IMR-90 (cell line): ENCODE measurements at places on chromosomes 1 and 21. TPM values are rescaled to one million over a fixed set of nuclear protein-coding genes. Genes with fewer than 3 reads are reported as not detected.

The TRABD2B gene
- total RNA-seq: not detected in 2 replicates

The LCE1B gene
- not detected in 2 replicates for total RNA-seq

DNA sequence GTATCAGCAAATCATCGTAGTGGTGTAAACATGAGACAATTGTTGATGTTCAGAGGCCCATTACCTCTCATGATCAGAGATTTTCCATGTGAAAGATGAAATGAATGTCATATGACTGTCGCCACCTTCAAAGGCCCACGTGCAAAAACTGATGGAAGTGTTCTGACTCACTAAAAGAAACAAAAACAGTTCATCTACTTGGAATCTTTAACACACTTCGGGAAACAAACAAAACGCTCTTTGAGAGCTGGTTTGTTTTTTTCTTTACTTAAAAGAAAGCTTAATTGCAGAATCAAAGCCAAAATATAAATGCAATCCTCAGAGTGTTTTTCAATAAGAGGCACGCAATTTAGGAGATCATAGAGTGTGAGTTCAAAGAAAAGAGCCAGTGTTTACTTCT lies 100.8 kb downstream of the PLPPR4 start:
- DNase-seq: no peak

- no peak for DNase-seq
These were observed 30.8 kb downstream of the SERBP1 start for GRCh38 chr1:67399199-67399993.

- no peak for DNase-seq
These were observed 2.6 kb upstream of the MAPKAPK2 start for GRCh38 chr1:206682111-206682510.

GRCh38 chr1:184492536-184492935 lies 105.7 kb downstream of the C1orf21 start:
- peak; percentile 23 for DNase-seq
